NCI-H1105 treated with DMSO at 0.1 percent for 48 hours (cell line): ENCODE measurements at places on chromosomes 1 and 21.

DNA sequence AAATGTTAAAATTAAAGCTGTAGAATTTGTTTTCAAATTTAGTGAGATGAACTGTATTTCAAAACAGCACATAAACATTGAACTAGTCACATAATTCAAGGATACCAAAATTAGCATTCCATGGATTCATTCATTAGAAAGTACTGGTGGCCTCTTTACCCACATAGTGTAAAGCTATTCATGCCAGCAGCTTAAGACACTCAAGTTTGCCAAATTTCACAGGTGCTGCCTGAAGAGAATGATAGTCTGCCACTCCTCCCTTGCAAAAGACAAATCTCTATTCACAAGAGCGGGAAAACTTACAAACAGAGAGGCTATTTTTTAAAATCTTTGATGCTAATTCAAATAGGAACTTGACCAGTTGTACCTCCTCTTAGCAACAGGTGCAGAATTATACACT lies 337.0 kb downstream of the BRINP3 start:
- no peak for DNase-seq

DNA sequence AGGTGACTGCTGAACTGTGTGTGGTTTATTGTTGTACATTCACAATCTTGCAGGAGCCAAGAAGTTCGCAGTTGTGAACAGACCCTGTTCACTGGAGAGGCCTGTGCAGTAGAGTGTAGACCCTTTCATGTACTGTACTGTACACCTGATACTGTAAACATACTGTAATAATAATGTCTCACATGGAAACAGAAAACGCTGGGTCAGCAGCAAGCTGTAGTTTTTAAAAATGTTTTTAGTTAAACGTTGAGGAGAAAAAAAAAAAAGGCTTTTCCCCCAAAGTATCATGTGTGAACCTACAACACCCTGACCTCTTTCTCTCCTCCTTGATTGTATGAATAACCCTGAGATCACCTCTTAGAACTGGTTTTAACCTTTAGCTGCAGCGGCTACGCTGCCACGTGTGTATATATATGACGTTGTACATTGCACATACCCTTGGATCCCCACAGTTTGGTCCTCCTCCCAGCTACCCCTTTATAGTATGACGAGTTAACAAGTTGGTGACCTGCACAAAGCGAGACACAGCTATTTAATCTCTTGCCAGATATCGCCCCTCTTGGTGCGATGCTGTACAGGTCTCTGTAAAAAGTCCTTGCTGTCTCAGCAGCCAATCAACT lies 6.4 kb upstream of the PIGV start:
- DNase-seq = no peak

DNA sequence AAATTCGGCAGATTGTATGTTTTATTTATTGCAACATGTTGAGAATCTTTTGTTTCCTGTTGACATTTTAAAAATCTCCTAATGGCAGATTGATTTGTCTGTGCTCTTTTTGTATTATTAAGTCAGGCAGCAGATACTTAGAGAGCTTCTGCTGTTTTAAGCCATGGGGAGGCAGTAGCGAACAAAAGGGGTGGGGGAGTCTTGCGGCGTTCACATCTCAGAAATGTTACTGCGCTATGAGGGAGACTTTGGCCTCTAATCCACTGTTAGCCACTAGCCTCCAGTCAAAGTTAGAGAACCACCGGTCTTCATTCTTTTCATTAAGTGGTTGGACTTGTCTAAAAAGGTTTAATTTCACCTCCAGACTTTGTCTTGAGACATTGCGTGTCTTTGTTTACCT lies 93.6 kb downstream of the DYRK1A start:
- DNase-seq = no peak

- DNase-seq = peak; percentile 1
Observed at GRCh38 chr21:29164323-29164942, 34.0 kb downstream of the MAP3K7CL start.
